ENCODE measurements at places on chromosomes 1 and 21.

GRCh38 chr1:150615346-150616201, 13.8 kb downstream of the ENSA start:
- no peak for DNase-seq

- DNase-seq, result no peak
These were observed 3.2 kb upstream of the TTLL10 start for GRCh38 chr1:1170215-1171091.

DNA sequence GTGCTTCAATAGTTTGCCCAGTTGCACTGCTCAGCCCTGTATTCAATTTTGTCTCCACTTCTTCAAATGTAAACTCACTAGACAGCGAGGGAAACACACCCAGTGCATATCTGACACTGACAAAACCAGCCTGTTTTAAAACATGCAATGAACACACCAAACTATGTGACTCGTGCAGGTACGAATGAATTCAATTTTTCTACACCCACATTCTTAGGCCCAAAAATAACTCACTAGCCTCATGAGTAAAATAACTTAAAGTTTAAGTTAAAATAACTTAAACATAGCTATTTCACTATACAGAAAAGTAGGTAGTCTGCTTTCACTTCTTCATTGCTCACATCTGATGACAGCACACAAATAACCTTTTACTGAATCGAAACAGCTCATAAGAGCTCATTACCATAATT, 21.1 kb downstream of the TTC13 start:
- no peak for DNase-seq

GRCh38 chr21:42662430-42663199, 9.2 kb downstream of the PDE9A start:
- no peak for DNase-seq

DNA sequence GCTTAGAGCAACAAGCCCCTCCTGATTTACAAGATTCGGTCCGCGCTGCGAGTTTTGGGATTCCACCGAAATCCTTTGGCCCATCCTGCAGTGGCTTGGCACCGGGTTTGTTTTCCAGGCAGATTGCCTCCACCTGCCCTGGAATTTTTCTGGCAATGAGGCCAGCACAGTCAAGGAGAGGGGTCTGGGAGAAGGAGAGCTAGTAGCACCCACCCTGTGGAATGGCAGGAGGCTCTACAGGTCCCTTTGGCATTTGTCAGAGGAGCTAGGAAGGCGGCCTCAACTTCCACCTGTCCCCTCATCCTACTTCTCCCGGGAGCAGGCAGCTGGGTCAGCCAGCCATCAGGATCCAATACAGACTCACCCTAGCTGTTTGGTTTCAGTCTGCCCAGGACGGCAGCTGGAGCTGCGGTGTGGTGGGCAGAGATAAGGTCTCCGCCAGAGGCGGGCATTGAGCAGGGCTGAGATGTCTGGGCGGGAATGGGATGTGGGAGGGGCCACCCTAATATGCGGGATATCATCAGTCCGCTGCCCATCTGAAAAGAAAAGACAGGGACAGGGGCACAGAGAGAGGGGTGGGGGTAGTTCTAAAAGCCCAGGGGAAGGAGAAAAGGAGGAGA, 37.8 kb upstream of the PRELP start:
- no peak for DNase-seq

GRCh38 chr1:12552951-12553921, 64.8 kb downstream of the DHRS3 start:
- DNase-seq, result no peak

DNA sequence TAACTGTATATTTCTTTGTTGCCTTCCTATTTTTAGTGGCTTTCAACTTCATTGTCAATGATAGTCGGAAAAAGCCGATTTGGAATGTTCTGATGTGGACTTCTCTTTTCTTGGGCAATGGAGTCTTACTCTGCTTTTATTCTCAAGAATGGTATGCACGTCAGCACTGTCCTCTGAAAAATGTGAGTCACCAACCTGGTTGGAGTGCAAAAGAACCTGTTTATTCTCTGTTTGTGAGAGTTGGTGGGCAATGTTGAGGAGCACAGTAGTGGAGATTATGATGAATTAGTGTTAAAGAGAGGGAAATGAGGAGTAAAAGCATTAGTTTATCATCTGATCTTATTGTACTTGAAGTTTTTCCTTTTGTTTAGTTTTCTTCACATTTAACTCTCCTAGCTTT, 14.5 kb upstream of the AXDND1 start:
- no peak for DNase-seq

DNA sequence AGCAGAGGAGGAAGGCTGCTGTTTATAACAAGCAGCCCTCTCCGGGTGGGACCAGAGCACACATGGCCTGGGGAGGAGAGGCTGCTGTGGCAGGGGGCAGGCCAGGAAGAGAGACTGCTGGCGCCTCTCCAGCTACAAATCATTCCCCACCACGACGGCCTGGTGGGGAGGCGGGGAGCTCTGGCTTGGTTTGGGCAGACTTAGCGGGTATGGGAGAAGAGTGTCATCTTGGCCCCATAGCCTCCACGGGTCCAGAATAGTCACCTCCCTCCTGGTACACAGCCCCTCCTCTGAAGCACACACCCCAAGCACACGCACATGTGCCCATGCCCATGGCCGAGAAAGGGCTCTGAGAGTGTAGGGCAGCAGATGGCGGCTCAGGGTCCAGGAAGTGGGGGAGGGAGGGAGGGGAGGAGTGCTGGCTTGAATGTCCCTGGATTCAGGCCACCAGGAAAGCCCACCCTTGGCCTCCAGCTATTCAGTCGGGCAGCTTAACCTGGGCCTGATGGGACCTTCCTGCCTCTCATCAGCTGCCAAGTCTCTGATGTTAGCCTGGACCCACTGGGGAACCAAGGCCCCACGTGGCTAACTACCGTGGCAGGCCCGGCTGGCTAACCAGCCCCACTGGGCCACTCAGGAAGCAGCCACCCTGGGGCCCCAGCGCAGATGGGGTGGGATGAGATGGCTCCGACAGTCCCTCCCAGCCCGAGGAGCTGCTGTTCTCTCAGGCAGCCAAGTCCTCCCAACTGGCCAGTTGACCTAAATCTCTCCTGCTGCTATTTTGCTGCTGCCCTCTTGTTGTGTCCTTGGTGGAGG, 10.9 kb downstream of the LRP8 start:
- no peak for DNase-seq

- no peak for DNase-seq
These were observed 86.4 kb downstream of the RGL1 start for GRCh38 chr1:183891158-183891856.

GRCh38 chr1:13808729-13809131, 108.7 kb downstream of the PRDM2 start:
- DNase-seq, result no peak

DNA sequence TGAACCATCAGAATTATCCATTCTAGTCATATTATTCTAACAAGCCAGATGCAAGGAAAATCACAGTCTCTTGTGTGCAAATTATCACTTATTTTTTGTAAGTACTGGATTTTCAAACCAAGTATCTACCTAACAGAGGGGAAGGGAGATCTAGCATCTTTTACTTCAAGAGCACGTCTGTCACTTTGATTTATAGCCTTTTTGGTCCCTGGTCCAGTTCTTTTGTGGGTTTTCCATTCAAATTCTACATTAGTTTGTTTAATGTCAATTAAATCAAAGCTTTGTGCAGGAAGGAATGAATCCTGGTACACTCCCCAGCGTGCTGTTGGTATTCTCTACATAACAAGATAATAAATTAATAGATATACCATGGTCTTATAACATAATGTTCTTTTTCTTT, 43.6 kb downstream of the ERG start:
- no peak for DNase-seq

DNA sequence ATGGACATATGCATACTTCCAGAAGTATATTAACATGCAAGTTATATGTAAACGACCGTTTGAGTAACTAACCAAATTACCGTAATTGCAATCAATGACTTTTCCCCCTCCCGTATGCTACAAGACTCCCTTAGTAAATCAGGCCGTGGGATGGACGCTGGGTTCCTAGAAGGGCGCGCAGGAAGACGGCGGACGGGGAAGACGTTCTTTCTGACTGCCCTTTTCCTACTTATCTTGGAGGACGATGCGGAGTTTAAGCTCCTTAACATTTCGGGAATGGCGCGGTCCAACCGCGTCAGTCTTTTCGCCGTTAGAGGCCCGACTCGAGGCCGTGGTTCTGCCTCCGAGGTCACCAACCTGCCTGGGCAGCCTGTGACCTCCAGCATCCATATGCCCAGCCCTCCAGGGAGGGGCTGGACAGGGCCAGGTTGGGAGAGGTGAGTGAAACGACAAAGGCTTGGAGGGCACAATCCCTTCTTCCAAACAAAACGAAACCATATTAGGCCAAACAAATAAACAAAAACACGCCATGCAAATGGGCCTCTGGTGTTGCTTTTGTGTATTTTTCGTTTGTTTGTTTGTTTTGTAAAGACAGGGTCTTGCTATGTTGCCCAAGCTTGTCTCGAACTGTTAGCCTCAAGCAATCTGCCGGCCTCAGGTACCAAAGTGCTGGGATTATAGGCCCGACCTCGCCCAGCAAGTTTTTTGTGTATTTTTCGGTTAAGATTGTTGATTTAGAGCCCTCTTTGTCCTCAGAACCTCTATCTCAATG, 873 bp upstream of the PI4KB start:
- peak; percentile 50 for DNase-seq

DNA sequence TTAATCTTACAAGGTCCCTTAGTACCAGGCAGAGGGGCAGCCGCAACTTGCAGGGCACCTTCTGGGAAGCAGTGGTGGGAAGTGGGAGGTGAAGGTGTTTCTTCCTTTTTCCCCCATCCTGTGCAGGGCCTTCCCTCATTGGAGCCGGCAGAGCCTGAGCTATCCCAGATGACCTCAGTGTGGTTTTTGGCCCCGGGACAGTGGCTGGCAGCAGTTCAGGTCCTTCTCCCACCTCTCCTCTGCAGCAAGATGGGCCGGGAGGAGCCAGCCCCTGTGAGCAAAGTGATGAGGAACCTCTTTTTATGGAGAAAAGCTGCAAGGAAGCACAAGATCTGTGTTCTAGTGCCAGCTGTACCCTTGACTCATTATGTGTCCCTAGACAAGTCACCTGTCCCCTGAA, 6.8 kb downstream of the PFKFB2 start:
- no peak for DNase-seq

DNA sequence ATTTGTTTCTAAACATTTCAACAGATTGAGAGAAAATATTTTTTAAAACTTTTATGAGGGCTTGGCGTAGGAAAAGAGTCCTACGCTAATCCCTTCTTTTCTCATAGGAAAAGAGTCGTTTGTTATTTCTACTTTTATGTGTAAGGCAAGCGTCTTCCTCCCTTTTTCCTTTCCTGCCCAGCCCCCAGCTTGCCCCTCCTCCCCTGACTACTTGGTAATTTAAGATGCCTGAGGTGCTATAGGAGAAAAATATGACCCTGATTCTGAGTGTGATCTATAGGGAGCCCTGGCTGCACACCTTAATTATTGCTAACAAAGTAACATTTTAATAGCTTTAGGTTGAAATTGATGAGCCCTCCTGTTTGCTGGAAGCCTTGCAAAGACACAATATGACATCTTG, 373.6 kb downstream of the PBX1 start:
- no peak for DNase-seq

DNA sequence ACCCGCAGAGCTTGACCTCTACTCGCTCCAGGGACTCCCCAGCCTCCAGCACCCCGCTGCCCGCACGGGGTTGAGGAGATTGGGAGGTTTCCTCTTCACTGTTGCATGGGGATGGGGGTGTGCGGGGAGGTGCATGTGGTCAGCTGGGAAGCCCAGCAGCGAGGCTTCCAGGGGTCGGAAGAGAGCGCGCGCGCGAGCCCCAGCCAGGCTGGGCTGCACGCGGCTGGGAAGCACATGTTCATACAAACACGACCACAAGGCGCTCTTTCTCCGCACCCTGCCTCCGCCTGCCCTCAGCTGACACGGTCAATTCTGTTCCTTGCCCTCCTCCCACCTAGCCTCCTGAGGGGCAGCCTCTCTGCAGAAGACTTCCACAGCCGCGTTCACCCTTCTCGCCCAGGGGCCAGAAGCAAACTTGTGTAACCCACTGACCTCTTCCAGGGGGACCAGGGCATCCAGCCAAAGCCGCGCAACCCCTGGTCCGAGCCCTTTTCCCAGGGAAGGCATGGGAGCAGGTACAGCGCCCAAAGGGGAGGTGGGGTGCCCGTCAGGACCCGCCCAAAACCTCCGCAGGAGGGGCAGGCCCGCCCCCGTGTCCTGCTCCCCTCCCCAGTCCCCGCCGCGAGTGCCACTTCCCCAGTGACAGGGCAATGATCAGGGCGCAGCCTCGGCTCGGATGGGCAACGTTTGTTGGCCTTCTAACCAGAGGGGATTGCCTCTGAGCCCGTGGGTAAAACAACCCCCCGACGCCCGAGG, 1.3 kb downstream of the COL24A1 start:
- no peak for DNase-seq

DNA sequence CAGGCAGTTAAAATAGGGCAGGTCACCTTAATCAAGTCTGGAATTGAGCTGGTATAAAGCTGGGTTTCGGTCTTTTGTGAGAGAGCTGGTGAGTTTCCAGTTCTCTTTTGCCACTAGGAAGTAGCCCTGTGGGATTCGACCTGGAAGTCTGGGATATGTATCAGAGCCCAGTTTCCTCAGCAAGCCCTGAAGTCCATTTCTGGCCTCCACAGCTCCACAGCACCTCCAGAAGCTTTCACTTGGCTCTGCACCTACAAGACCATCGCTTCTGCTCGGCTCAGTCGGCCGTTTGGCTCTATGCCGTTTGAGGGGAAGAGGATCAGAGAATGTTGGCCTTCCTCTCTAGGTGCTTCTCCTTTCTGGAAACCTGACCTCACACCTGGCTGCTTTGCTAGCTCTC, 148.0 kb downstream of the GALNT2 start:
- DNase-seq, result peak; percentile 5

GRCh38 chr21:42414066-42414465, 10.4 kb downstream of the UBASH3A start:
- DNase-seq, result no peak

DNA sequence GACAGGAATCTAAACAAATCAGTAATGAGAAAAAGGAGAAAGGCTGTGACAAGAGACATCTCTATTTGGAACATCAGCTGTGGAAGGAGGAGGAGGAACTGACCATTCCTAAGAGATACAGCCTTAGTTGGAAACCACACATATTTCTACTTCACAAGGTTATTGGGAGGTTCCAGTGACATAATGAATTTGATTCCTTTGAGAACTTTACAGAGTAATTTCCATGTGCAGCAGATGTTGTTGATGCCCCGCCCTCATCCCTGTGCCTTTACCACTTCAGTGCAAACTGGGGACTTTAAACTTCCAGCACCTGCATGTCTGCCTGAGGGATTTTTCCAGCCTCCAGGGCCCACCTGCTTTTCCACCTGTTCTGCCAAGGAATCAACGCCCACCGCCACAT, 9.3 kb upstream of the ST6GALNAC5 start:
- no peak for DNase-seq

DNA sequence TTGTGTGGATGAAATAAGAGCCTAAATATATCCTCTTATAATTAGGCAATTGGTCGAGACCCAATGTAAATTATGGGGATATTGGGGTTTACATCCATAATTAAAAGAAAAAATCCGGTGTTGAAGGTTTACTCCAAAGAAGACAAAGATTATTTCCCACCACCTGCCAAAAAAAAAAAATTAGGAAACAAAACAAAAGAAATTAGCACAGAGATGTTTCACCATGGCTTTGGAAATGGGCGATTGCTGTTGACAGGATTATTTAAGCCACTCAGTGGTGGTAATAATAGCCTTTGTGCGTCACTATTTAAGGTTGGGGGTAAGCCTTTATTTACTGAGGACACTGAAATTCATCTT, 585 bp upstream of the GLRX2 start:
- DNase-seq, result no peak

Measured in ACHN (cell line).